Omental fat pad (tissue), 4 donors: ENCODE measurements at places on chromosomes 4 and X.

GRCh38 chrX:1306909-1307625 lies 29.5 kb upstream of the IL3RA start:
- no peak for DNase-seq

DNA sequence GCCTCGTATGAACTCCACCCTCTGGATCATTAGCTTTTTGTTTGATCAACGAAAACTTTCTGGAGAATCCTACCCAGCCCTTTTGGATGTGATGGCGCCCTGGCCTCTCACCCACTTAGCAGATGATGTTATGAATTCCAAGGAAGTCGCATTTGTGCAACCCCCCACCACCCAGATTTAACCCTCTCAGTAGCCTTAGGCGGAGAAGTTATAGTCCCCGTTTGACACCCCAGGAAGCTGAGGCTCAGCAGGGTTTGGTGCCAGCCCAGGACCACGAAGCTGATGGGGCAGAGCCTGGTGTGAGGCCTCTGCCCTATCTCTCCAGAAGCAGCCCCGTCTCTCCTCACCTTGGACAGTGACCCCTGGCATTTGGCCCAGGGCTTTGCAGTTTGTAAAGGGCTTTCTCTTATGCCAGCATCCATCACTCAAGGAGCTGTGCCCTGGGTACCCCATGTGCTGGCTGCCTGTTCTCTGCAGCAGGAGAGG lies 1.0 kb downstream of the WFS1 start:
- DNase-seq = no peak

DNA sequence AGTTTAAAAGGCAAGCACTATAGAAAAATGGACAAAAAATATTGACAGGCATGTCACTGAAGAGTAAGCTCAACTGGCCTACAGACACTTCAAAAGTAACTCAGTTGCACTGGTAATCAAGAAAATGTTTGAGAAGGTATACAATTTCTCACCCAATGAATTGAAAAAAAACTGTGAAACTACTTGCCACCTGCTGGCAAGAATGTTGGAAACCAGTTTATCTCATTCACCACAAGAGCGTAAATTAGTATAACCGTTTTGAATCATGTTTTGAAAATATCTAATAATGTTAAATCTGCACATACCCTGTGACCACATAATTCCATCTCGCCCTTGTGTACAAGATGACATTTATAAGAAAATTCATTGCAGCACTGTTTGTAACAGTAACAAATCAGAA lies 31.7 kb downstream of the TXK start:
- no peak for DNase-seq

- no peak for DNase-seq
These were observed 12.9 kb downstream of the LETM1 start for GRCh38 chr4:1842993-1843448.

DNA sequence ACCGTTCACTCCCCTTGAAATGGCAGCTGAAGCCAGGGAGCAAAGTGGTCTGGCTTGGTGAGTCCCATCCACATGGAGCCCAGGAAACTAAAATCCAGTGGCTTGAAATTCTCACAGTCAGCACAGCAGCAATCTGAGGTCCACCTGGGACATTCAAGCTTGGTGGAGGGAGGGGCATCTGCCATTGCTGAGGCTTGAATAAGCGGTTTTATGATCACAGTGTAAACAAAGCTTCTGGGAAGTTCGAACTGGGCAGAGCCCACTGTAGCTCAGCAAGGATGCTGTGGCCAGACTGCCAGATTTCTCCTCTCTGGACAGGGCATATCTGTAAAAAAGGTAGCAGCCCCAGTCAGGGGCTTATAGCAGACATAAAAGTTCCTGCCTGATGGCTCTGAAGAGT lies 15.5 kb upstream of the FAAH2 start:
- DNase-seq = no peak

GRCh38 chr4:25792200-25792791 lies 70.5 kb downstream of the SEL1L3 start:
- DNase-seq = no peak

- DNase-seq = no peak
These were observed 188.5 kb upstream of the TEX13C start for GRCh38 chrX:125131164-125131563.

DNA sequence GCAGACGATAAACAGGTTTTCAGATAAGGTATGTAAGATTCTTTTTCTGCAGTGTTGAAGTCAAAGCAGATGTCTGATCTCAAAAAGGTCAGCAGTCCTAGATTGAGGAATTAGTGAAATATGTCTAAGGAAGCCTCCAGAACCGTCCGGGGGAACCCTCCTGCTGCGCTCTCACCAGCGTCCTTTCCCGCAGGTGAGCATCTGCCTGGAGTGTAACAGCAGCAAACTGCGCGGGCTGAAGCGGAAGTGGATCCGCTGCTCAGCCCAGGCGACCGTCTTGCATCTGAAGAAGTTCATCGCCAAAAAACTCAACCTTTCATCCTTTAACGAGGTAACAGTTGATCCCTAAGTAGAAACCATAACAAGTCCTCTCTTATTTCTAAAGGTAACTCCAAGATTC lies 55.5 kb downstream of the PCGF3 start:
- DNase-seq = no peak

- no peak for DNase-seq
These were observed 174.2 kb upstream of the SCML1 start for GRCh38 chrX:17563076-17563475.

DNA sequence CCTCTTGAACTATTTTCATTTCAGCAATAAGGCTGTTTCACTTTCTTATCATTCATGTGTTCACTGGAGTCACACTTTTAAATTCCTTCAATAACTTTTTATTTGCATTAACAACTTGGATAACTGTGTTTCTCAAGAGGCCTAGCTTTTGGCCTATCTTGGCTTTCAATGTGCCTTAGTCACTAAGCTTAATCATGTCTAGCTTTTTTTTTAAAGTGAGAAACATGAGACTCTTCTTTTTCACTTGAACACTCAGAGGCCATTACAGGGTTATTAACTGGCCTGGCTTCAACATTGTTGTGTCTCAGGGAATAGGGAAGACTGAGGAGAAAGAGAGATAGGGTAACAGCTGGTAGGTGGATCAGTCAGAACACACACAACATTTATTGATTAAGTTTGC lies 64.0 kb upstream of the VCX2 start:
- no peak for DNase-seq

- DNase-seq = no peak
These were observed 1021.2 kb downstream of the PCDH7 start for GRCh38 chr4:31741326-31741725.

DNA sequence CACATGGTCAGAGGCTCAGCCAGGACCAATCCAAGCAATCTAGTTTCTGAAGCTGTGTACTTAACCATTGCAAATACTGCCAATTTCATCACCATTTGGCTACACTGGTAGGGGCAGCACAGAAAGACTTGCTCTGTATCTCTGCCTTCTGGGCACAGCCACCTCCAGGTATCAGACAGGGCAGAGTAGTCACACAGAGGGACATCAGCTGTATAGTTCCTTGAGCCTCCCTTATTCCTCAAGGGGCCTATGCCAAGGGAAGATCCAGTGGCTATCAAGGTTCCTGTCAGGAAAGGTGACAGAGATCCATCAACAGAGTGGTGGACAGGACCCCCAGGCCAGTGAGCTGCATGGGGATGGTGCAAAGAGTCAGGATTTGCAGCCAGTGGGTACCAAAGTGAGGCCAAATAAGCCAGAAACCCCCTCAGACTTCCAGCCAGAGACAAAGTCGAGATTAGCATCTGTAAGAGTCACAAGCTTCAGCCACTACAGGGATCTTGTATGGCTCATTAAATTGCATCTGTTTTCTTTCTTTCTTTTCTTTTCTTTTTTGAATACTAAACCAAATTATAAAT lies 381.6 kb upstream of the CPEB2 start:
- no peak for DNase-seq

GRCh38 chr4:124846306-124846705 lies 133.8 kb upstream of the ANKRD50 start:
- no peak for DNase-seq

- DNase-seq = no peak
These were observed 15.0 kb downstream of the ACSL1 start for GRCh38 chr4:184810720-184811119.

DNA sequence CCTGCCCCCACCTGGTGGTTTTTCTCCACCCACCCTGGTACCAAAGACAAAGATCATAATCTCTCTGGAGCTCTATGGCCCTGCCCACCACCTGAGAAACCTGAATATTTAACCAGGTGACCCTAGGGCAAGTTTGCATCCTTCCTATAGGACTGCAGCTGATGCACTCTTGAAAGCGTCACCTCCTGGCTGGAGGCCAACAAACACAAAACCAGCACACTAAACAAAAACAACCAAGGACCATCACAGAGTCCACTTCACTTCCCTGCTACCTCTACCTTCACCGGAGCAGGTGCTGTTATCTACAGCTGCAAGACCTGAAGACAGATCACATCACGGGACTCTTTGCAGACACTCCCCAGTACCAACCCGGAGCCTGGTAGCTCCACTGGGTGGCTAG lies 296.7 kb upstream of the FGF13 start:
- DNase-seq = no peak

DNA sequence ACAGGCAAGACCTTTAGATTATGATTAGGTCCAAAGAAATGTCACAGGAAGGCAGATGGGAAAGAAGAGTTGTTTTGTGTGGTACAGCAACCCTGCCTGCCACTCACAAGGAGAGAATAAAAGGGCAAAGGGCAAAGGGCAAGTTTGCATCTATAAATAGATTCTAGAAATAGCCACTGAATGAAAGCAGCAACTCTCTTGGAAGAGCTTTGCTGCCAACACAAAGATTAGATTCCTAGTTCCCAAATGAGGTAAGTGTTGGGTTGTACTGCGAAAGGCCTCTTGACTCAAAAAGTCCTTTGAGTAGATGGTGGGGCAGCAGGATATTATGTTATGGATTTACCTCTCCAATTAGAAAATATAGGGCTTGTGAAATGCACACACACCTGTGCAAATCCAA lies 61.2 kb downstream of the MOSPD2 start:
- DNase-seq = no peak

DNA sequence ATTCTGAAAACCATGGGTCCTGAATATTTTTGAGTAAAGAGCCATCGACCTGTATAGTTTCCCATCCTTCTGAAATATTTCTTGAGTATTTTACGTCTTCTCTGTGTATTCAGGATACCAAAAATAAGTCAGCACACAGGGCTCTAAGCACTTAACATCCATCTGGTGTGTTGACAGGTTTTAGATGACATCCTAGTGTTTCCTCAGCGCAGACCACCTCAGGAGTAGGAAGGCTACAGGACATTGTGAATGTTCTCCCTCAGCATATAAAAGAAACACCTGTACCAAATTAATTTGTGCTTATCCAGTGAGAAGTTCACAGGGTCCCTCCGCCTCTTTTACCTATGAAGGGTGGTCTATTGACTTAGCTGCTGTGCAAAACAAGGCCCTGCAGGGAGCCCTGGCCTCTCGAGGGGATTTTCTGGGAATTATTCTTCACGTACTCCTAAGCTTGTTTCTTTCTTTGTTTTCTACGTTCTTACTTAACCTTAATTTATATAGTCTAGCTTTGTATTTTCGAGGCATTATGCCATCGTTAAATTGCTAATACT lies 241.8 kb downstream of the FBXO8 start:
- DNase-seq = no peak

GRCh38 chr4:96166806-96167205 lies 326.9 kb downstream of the PDHA2 start:
- no peak for DNase-seq

- no peak for DNase-seq
These were observed 619 bp upstream of the MPC1L start for GRCh38 chrX:40622479-40623138.

DNA sequence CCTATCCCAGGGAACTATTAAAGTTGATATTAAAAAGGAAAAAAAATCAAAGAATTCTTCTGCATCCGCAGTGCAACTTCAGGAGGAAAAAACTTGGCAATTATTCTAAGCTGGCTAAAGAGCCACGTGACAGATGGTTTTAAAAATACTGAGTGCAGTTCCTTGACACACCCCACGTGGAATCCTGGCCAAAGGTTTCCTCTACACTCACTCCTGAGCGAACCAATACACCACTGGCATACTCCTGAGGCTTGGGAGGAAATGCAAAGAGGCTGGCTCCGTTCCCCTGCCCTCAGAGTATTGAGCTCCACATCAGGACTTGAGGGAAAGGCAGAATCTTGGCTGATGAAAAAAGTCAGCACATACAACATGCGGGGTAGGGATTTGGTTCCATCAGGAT lies 133.8 kb upstream of the ATP6AP2 start:
- DNase-seq = no peak

DNA sequence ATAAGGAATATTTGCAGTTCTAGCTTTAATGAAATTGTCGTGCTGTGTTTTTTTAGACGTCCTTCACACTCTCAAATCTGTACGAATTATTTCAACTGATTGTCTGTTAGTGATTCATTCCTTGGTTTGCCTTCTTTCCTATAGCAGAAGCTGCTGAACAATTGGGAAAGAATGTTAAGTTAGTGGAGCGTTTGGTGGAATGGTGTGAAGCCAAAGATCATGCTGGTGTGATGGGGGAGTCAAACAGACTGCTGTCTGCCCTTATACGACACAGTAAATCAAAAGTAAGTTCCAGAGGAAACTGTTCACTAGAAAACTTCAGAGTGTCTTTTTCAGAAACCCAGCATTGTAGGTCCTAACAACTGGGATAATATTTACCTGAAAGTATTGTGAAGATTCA lies 159.9 kb downstream of the RAP1GDS1 start:
- DNase-seq = no peak

DNA sequence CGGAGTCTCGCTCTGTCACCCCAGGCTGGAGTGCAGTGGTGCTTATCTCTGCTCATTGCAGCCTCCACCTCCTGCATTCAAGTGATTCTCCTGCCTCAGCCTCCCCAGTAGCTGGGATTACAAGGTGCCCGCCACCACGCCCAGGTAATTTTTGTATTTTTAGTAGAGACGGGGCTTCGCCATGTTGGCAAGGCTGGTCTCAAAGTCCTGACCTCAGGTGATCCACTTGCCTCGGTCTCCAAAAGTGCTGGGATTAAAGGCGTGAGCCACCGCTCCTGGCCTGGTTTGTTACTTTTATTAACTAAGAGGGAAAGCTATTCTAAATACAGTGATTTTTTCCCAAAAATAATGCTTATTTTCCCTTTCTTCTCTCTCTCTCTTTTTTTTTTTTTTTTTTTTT lies 866 bp upstream of the CENPE start:
- no peak for DNase-seq

- no peak for DNase-seq
These were observed 23.4 kb downstream of the WFS1 start for GRCh38 chr4:6293097-6293445.

- no peak for DNase-seq
These were observed 30.2 kb upstream of the SEPSECS start for GRCh38 chr4:25190407-25190806.

GRCh38 chrX:115330498-115331168 lies 41.1 kb downstream of the LUZP4 start:
- DNase-seq = no peak

- DNase-seq = no peak
These were observed 11.0 kb upstream of the PDLIM3 start for GRCh38 chr4:185546335-185546734.

- DNase-seq = no peak
These were observed 50.8 kb downstream of the TMEM165 start for GRCh38 chr4:55446578-55446922.
